Stimulated activated CD4-positive, alpha-beta T cell treated with anti-CD3 and anti-CD28 coated beads, Interleukin-15, amount 100 ng/mL, for 1 hour (primary cell): ENCODE measurements at places on chromosomes 2 and 18.

DNA sequence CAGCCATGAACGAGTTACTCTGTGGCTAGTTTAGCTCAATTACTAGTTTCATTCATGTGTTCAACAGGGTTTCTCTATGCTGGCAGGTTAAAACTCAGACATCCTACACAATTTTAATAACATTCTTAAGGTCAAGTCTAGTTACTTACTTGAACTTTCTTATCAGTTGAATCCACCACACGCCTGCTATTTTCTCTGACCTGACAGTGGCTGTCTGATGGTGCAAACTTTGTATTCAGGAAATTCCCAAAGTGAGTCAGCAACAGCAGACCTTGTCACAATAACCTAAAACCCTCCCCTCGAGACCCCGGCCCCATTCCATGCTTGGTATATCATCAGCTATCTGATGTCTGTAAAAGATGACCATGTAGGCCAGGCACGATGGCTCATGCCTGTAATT is 20.8 kb upstream of the CIDEA start:
- DNase-seq = no peak

GRCh38 chr2:154370873-154371272 is 327.6 kb upstream of the KCNJ3 start:
- DNase-seq = no peak

DNA sequence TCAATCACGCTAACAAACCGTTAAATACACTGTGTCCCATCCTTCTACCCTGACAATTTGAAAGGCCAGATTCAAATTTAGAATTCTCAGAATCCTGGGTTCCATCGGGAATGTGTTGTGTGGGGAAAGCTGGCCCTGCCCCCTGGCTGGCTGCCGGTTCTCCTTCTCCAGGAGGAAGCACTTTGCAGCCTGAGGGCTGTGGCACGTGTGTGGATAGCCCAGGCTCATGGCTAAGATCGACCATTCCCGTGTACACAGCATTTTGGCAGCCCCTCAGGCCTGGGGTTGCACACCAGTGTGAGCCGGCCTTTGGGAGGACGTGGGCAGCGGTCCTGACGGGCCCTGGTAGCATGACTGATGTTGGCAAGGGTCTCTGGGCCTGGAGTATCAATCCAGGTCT is 51.0 kb upstream of the ROCK2 start:
- DNase-seq = no peak

DNA sequence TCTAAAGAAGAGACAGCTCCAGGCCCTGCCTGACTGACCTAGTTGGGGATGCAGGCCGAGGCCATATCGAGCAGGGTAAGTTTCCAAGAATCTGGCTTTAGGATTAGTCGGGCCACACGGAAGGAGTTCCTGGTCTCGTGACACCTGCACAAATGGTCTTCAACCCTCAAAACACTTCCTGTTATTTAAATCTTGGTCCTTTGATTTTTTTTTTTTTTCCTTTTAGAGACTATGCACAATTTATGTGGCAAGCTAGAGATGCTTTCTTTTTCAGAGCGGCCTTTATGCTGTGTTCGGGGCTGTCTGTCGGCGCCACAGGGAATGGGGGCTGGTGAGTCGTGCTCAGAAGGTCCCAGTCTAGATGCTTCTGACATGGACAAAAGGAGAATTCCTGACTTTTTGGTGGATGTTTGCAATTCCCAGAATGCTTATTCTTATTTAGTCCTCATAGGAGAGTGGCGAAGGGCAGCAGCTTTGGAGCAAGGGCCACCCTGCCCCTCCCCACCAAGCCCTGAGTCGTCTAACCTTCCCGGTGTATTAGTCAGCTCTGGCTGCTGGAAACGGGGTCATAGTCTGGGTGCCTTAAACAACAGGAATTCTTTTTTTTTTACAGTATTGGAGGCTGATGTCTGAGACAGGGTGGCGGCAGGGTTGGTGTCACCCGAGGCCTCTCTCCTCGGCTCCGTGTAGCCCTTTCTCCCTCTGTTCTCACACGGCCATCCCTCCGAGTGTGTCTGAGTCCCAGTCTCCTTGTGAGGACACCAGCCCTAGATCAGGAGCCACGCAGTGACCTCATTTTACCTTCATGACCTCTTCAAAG is 27.4 kb downstream of the HPCAL1 start:
- DNase-seq = no peak

DNA sequence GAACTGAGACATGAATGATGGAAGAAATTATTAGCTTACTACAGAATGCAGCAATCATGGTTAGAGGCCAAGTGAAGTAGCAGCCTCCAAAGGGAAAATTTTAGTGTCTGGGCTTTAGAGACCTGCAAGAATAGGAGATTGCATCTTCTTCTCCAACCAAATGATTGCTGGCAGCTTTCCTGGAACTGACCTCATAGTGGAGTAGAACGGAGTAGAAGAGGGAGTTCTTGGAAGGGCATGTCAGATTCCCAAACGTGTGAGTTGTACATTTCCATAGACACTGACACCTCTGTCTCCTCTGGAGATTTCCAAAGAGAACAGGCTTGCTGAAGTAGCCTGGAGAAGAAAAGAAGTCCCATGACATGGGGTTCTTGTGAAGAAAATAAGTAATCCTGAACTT is 169.8 kb upstream of the ERBB4 start:
- no peak for DNase-seq

DNA sequence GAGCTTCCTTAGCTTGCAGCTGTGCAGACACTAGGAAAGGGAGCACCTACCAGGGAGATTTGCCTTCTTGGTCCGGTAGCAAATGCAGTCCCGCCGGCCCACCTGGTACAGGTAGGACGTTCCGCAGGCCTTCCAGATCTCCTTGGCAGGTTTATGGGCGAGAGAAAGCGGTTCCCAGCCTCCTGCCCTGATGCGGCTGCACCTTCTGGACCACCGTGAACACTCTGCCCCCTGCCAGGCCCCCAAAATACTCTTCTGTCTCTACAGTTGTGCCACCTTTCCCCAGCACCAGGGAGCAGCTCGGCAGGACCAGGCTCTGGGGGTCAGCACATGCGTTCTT is 67.4 kb downstream of the HNRNPLL start:
- no peak for DNase-seq

DNA sequence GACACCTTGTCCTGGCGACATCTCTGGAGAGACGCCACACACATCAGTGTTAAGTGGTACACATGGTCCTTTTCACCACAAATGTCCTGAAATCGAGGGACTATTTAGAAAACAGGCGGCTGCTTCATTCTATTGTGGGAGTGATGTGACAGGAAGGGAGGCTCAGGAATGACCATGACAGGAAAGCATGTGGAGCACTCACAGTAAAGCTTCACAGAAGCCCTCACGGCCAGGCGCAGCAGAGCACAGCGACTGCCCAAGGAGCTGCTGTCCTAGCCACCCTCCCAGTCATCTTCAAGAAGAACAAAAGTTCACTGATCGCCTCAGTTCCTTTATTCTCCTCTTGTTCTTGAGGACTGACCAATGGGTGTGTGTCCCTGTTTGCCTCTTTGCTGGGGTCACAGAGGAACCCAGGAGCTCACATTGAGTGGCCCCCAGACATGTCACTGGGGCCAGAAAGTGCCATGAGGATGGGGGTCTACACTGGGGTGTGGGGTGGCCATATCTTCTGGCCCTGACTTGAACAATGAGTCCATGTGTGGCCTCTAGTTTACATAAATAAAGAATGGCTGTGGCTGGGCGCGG is 84.6 kb upstream of the RANBP2 start:
- no peak for DNase-seq

DNA sequence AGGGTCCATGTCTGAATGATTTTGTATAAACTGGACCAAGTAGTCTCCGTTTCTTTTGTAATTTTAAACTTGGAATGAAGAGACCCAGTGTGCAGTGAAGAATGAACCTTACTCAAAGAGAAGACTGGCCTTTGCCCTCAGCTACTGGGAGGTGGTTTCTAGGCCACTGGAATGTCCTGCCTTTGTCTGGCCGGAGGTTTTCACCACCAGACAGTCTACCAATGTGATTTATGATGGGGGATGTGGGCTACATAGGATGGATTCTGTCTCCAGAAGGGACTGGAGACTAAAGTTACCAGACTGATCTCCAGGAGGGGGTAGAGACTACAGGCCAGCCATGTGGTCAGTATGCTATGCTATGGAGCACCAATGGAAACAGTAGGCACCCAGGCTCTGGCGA is 42.8 kb upstream of the RAB31 start:
- no peak for DNase-seq

DNA sequence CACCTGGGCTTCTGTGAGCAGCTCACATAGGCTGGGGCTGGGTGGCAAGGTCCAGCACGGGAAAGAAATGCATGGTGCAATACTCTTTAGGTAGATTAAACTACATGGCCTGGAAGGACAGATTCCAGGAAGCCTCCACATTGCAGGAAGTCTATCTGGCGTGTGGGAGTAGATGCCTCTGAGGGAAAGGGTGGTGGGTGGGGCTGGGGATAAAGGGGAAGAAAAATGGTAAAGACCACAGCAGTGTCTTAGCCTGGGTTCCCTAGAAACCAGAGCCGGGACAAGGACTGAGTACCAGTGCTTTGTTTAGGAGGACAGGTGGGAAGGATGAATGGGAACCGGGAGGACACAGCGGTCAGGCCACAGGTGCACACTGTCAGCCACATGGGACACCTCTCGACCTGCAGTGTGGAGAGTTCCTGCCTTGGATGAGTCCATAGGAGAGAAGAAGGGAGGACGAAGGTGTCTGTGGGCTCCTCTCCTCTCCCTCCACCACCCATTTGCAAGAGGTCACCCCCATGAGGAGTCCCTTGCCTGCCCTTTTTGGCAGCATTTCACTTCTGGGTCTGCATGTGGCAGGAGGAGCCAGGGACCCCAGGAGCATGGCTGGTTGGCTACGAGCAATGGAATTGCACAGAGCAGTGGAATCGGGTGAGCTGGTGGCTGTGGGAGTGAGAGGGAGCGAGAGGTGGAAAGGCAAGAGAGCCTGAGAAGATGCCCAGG is 91.5 kb upstream of the HS6ST1 start:
- DNase-seq = no peak

DNA sequence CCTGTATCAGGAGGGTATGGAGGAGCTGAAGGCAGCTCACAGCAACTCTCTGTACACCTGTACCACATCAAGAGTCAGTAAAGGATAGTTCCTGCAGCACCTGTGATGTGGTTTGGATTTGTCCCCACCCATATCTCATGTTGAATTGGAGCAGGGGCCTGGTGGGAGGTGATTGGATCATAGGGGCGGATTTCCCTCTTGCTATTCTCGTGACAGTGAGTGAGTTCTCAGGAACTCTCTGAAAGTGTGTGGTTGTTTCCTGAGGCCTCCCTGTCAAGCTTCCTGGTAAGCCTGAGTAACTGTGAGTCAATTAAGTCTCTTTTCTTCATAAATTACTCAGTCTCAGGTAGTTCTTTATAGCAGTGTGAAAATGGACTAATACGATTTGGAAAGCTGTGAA is 28.9 kb downstream of the OSBPL1A start:
- peak; percentile 22 for DNase-seq

- no peak for DNase-seq
Observed at GRCh38 chr2:70633508-70633907, 79.9 kb upstream of the TGFA start.

GRCh38 chr2:190812506-190813294 is 67.9 kb upstream of the GLS start:
- DNase-seq = no peak

DNA sequence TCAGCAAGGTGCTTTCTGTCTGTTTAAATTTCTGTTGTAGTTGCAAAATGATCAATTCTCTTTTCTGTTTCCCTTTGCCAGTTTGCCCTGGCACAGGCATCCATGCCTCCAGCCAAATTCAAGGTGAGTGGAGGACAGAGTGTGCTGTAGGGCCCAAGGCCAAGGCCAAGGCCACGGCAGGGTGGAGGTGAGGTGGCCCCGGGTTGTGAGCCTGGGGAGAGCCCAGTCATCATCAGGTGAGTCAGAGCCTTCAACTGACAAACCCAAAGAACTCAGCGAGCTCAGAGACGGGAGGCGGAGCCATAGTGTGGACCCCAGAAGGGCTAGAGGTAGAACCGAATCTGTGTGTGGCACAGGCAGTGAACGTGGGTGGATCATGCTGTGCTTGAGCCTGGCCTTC is 55.7 kb downstream of the BCL2L11 start:
- DNase-seq = no peak

DNA sequence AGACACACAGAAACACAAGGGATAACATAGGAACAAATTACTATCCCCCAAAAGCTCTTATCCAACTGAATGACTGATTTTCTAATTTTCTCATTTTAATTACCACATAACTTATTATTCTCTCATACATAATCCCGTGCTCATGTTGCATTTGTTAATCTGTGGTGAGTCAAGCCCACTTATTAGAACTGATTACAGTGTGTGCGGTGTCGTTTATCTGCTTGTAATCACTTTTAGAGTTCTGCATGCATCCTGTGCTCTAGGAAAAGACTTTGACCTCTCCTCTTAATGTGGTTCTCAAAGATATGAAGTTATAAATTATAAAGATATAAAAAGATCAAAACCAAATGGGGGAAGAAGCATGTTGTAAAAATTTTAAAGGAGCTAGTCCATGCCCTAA is 29.7 kb downstream of the CNDP1 start:
- DNase-seq = no peak

GRCh38 chr18:13620818-13621445 is 105.4 kb downstream of the FAM210A start:
- DNase-seq = no peak

DNA sequence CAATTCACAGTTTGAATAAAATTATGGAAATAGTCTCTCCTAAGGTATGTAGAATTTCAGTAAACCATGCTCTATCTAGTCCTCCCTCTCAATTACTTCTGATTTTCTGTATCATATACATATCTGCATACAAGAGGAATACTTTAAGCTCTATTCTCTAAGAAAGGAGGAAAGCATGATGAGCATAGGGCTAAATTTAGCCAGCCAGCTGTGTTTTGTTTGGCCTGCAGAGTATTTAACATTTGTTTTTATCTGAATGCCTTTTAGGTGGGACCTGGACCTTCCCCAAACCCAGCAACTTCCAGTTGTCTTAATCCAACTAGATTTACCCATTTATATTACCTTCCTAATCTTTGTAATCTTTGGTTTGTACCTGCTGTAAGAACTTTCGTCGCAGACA is 42.2 kb upstream of the FAM117B start:
- no peak for DNase-seq

DNA sequence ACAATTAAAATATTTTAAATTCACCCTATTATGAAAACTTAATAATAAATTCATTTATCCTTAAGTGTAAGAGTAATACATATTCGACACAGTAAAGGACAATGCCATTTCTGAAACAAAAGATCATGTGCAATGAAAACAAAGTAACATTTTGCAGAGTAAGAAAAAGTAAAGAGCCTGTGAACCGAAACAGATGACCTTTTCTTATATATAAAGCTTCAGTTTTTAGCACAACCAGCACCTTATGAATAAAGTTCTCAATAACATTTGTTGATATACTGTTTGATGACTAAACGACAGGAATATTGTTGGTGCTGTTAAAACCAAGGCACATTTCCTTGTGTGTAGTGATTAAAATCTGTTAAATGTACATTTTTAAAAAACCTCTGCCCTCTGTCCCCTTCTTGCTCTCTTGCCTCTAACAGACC is 1.5 kb downstream of the PELI1 start:
- DNase-seq = no peak

- DNase-seq = no peak
Observed at GRCh38 chr2:39870871-39871270, 91.8 kb upstream of the THUMPD2 start.

GRCh38 chr2:47403609-47404193 is 745 bp downstream of the MSH2 start:
- no peak for DNase-seq

- DNase-seq = no peak
Observed at GRCh38 chr18:71329563-71329962, 1040.7 kb downstream of the SOCS6 start.
